ENCODE measurements at places on chromosomes 3 and 15.

GRCh38 chr3:178684881-178685590 is 148.8 kb downstream of the KCNMB2 start:
- DNase-seq = no peak

DNA sequence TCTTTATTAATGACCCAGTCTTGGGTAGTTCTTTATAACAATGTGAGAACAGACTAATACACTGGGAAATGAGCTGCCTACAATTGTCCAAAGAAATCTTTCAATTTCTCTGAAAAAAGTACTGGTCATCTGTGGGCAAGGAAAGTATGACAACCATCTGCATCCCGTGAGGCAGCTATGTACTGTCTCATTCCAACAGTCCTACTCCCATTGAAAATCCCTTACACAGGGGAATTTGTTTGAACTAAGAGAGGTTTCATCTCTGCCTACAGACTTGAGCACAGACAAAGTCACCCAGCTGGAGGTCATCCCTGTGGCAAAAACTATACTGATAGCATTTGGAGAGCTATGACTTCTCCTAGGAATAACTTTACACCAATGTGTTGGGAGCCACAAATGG is 27.1 kb downstream of the SHC4 start:
- no peak for DNase-seq

DNA sequence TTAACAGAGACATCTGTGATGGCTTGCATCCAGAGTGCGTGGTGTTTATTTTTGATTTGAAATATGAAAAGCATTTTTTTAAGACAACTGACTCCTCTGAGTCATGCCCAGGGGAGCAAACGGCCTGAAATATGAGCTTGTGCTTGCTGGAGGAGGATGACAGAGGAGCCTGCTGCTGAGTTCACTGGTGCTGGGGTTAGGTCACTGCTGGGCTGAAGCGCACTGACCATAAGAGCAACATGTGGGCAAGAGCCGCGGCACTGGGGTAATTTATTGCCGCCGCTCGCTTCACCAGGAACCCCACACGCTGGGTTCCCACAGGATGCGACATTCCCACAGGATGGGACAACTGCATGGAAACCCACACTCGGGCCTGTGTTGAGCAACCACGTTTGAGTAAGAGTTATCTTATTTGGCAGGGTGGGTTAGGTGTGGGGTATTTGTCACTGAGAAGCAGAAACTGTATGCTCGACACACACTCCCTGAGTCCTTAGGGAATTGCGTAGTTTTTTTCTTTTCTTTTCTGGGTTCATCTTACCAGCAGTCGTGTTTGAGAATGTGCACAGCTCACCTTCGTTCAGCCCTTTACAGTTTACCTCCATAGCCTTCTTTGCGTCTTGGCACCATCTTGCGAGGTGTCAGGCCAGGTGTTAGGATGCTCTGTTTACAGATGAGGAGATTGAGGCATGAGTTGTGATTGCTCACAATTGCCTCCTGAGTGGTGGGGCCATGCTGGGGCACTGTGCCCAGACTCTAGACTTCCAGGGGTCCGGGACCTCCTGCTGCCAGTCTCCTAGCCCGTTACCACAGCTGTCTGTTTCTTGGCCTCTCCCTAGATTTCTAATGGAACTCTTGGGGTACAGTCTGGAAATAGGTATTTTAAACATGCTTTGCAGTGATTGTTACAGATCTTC is 60.4 kb downstream of the SMAD3 start:
- DNase-seq = no peak

- DNase-seq = no peak
Observed at GRCh38 chr3:58288011-58288728, 17.9 kb upstream of the RPP14 start.

DNA sequence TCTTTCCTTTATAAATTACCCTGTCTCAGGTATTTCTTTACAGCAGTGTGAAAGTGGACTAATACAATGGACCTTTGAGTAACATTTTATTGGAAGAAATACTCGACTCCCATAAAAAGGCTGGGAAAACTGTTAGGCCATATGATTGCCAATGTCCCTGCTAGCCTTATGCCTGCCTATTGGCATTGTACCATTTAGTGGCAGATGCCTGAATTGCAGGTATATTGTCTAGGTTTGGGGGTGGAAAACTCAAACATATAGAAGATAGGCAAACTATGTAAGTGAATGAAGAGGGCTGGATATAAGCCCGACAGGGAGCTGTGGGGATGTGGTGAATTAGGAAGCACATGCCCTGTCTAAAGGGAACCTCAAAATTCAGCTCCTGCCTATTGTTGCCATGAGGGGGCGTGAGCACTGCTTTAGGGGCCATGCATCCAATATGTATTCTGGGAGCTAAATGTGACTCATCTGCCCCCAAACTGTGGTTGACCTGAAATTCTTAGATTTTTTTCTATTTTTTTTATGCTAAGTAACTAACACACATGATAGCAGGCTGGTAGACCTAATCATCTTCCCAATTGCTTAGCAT is 65.2 kb upstream of the TRA2B start:
- DNase-seq = no peak

DNA sequence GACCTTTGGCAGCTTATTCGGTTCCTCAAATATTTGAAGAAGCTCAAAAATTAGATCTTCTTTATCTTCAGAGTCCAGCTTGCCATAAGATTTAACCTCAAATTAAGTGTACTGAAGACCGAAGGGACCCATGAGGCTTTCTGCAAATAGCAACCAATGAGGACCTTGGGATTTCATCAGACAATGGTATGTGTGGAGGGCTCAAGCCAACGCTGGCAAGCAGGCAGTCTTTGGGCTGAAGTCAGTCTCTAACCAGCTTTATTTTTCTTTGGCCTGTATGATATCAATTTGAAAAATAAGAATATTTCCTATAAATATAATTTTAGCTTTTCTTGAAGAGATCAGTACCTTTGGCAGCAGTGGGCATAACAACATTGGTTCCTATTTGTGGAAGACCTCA is 692.7 kb downstream of the MCTP2 start:
- no peak for DNase-seq

GRCh38 chr3:56423661-56424099 is 44.6 kb downstream of the ERC2 start:
- no peak for DNase-seq

DNA sequence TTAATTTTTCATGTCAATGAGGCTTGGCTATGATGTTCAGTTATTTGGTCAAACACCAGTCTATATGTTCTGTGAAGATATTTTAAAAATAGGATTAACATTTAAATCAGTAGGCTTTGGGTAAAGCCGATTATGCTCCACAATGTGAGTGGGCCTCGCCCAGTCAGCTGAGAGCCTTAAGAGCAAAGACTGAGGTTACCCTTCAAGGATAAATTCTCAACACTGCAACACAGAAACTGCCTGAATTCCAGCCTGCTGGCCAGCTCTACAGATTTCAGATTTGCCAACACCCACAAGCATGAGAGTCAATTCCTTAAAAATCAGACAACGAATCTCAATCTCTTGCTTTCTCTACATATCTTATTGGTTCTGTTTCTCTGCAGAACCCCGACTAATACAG is 188.3 kb downstream of the PLCH1 start:
- DNase-seq = no peak

DNA sequence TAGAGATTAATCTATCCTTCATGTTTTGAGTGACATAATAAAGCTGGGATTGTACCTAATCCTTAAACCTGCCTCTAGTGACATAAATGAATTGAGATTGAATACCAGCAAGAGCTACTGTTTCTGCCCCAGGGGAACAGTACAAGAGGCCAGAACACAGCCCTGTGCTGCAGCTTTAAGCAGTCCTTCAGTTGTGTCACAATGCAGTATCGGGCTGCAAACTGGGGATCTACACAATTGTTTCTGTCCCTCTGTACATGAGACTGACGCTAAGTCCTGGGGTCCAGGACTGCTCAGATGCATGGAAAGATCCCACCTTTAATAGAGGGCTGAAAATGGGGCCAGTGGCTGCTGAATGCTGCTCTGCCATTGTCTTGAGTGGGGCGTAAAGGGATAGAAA is 87.5 kb downstream of the MINAR1 start:
- DNase-seq = no peak

- DNase-seq = no peak
Observed at GRCh38 chr3:24288496-24289236, 206.0 kb downstream of the THRB start.

- no peak for DNase-seq
Observed at GRCh38 chr15:99402014-99402729, 150.9 kb downstream of the LRRC28 start.

- no peak for DNase-seq
Observed at GRCh38 chr3:39126532-39127071, 19.1 kb downstream of the TTC21A start.

GRCh38 chr3:125317761-125318160 is 57.4 kb downstream of the ZNF148 start:
- DNase-seq = no peak

- no peak for DNase-seq
Observed at GRCh38 chr3:191889756-191890155, 428.8 kb downstream of the PYDC2 start.

GRCh38 chr15:85607842-85608241 is 186.9 kb downstream of the KLHL25 start:
- no peak for DNase-seq

- DNase-seq = no peak
Observed at GRCh38 chr3:56694867-56695683, 12.0 kb upstream of the TASOR start.

GRCh38 chr3:72950372-72950771 is 46.2 kb upstream of the PPP4R2 start:
- DNase-seq = no peak

DNA sequence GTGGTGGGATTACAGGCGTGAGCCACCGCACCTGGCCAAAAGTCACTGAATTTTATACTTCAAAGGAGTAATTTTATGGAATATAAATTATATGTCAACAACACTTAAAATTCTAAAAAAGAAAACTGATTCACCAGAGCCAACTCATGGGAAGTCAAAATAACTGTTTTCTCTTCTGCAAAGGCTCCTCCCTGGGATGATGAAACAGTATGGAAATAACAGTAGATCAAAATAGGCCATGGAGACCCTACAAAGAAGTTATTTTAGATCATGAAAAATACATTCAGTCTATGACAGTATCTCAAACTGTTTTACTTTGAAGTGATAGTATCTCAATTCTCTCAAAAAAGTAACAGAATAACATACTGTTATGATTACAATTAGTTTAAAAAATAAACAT is 102.7 kb downstream of the IGSF11 start:
- no peak for DNase-seq

- DNase-seq = no peak
Observed at GRCh38 chr3:33791477-33792166, 6.8 kb upstream of the PDCD6IP start.

- no peak for DNase-seq
Observed at GRCh38 chr15:86645925-86646500, 566.3 kb downstream of the AGBL1 start.

GRCh38 chr3:71695000-71695482 is 30.2 kb downstream of the EIF4E3 start:
- DNase-seq = no peak

- peak; percentile 49 for DNase-seq
Observed at GRCh38 chr15:44711743-44712345, 527 bp downstream of the B2M start.

DNA sequence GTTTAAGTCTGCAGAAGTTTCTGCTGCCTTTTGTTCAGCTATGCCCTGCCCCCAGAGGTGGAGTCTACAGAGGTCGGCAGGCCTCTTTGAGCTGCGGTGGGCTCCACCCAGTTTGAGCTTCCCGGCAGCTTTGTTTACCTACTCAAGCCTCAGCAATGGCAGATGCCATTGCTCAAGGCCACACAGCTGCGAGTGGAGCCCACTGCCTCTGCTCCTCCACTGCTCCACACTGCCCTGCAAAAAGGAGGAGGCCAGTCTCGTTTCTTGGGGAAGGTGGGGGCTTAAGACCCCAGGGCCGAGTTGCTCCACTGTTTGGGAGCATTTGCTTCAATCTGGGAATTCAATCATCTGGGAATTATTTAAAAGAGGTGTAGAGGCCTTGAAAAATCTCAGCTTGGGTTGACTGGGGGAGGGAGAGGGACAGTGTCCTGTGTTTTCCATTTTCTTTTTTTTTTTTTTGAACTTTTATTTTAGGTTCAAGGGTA is 144.6 kb upstream of the MEF2A start:
- DNase-seq = no peak

DNA sequence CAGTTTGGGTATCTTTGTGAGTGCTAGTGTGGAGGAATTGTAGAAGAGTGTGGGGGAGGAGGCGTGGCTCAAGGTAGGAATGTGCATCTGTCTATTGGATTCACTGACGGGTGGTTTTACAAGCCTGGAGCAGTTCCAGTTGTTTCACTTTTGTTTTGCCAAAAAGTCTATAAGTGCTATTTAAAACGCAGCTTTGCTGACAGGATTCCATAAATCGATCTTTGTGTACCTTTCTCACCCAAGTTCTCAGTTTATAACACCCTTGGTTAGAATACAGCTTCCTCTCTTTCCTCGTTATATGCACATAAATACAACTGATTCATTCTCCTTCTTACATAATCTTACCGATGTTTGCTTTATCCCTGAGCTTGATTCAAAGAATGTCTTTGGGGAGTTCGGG is 123.2 kb upstream of the UBE2E2 start:
- no peak for DNase-seq

GRCh38 chr3:21331857-21332256 is 419.2 kb downstream of the ZNF385D start:
- DNase-seq = no peak

DNA sequence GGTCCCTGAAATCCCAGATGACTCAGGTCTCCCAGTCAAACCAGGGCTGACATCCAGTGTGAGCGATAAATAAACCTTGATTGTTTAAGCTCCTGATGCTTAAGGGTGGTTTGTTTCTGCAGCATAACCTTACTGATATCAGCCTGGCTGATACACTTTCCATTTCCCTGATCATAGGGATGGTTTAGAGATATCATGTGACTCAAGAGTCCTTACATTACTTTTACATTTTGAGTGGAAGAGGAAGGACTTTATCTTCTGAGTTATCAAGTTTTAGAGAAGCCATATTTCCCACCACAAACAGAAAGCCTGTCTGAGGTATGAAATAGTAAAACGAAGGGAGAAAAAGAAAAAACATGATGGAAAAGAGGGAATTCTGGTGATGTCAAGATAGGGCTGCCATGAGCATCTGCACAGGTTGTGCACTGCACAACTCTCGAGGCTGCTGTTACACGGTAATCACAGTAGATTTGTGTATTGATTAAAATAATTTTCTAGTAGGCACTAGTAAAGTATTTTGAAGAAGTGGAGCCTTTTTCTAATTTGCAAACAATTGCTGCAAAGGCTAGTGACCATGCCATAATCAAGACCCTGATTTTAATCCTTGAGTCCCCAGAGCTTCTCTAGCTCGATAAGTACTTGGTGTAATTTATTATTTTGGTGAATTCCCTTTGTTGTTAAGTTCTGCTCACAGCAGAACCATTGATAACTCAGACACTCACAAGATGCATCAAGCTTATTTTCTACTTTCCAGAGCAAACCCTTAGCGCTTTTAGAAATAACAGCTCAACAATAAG is 34.1 kb upstream of the FBLN2 start:
- DNase-seq = no peak

DNA sequence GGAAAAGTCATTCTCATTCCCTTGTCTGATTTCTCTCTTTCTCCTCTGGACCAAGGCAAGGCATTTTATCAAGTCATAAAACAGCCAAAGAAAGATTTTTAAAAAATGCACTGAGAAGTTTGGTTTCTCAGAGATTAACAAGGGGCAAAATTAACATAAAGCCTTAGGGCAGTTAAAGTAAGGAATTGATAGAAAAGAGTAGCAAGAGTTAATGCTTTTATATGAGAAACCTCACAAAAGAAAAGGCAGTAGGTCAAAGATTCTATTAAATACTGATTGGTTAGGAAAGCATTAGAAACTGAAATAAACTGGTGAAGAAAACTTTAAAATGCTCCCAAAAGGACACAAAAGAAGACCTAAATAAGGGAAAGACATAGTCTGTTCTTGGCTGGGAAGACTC is 121.0 kb upstream of the PRTG start:
- DNase-seq = no peak
